ENCODE measurements at places on chromosomes 1 and 21.

GRCh38 chr1:234573711-234574299 is 36.2 kb downstream of the IRF2BP2 start:
- no peak for DNase-seq

- no peak for DNase-seq
These were observed 26.3 kb downstream of the SYDE2 start for GRCh38 chr1:85174503-85174902.

GRCh38 chr1:9689011-9689706 is 37.6 kb downstream of the PIK3CD start:
- DNase-seq = peak; percentile 71

GRCh38 chr1:111729946-111730681 is 9.1 kb downstream of the INKA2 start:
- DNase-seq = no peak

DNA sequence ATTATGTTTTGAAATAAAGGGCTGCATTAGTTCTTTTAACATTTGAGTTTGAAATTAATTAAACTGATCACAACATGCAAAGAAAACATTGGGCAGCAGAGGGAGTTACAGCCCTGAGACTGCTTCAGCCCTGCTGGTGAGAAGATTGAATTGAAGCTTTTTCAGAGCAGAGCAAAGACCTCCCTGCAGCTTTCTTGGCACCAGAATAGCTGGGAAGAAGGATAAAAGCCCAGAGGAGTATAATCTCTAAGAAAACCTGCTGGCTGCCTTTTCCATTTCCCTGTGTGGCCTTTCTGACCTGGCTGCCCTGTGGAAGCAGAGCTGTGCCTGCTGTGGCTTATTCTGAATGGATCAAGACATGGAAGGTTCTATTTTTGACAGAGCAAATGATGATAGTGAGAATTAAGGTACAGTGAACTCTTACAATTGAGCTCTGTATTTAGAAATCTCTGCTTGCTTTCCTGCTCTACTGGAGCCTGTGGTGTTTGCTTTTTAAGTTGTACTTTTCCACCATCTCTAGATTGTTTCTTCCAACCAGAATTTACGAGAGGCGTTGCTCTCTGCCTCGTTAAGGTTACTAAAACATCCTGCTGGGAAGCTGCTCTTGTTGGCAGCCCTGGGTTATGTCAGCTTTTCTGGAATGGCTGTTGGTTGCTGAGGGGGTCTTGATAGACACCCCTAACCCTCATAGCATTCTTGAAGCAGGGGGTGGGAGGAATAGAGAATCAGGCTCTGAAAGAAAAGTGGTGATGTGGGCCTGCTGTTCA is 9.9 kb downstream of the SNRPE start:
- DNase-seq = no peak

DNA sequence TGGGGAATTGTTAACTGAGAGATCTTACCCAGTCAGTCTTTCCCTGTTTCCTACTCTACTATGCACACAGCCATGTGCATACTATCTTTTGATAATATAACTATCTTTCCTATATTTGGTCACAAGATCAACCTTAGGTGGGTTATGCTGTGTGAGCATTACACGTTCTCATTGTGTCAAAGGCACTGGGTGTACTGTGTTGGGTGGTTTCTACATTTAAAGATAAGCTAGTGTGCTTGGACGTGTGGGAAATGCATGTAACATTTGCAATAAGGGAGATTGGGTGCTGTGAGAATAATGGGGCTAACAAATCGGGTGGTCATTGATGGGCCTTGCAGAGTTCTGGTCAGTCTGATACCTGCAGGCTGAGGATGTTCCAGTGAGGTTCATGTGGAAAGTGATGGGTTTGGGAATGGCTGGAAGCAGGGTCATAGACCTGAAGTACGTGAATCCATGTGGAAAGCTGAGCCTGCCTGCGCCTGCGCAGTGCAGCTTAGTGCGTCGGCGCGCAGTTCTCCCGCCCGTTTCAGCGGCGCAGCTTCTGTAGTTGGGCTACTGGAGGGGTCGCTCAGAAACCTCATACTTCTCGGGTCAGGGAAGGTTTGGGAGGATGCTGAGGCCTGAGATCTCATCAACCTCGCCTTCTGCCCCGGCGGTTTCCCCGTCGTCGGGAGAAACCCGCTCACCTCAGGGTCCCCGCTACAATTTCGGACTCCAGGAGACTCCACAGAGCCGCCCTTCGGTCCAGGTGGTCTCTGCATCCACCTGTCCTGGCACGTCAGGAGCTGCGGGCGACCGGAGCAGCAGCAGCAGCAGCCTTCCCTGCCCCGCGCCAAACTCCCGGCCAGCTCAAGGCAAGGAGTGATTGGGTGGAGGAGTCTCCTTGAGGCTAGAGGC is at the start of gene MSH4:
TSS of gene MSH4 (plus strand) at position 507 of the 897 bp plus-strand sequence. CDS start at position 611, 104 bp downstream.
- no peak for DNase-seq

DNA sequence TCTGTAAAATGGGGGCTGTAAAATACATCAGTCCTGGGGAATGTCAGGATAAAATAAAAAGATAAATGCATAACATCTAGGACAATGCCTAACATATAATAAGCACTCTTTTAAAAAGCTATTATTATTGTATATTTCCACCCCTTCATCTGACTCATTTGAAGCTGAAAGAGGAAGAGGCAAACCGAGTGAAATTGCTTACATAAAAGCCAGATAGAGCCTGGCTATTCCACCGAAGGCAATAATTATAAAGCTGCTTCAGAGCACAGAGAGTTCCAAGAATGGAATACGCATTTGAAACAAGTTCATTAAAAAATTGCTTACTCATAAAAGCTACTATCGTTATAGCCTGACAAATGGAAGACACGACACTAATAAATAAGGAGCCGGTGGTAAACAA is 186.1 kb upstream of the CAMK1G start:
- DNase-seq = no peak

GRCh38 chr1:153339802-153340201 is 8.8 kb downstream of the PGLYRP4 start:
- no peak for DNase-seq

DNA sequence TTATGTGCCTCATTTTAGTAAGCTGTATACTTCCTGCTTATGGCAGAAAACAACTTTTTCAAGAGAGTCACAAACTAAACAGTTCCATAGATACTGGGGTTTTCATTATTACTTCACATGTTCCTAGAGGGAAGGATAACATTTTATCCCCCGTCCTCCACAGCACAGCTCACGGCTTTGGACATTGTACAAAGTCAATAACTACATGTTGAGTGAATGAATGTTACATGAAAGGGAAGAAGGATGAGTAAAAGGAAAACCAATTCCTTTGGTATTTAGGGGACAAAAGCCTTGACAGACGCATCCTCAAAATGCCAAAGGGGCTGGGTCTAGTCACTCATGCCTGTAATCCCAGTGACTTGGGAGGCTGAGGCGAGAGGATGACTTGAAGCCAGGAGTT is 14.8 kb downstream of the PI4KB start:
- no peak for DNase-seq

DNA sequence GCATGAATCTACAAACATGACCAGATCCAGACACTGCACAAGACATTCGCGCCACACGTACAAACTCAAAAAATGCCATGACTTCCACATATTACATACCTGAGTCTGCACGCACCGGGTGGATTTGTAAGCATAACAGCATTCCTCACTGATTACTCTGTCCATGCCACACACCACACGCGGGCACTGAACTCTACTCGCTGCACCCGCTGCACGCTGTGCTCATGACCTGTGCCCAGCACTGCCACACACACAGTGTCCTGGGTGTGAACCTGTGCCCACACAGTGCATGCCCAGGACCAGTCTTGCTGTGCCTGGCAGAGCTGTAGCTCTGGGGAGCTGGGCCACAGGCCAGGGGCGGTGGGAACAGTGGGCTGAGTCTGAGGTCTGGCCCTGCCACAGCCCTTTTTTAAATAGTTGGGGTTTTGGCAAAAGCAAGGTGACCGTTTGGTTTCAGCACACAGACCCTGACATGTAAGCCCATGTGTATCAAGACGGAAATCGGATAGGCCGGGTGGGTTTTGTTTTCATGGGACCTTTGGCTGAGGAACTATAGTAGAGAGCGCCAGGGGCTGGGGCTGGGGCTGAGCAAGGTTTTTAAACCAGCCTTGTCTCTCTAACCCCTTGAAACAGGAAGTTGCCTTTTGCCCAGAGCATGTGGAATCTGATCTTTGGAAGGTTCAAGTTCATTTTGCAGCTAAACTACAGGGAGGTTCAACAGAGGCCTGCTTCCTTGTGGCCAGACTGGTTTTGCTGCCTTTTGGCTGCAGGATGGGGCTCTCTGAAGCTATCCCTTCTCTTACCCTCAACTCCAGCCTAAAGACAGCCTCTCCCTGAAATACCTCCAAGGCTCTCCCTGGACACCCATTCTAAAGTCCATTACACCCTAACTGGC is 12.3 kb upstream of the GOLT1A start:
- DNase-seq = no peak

GRCh38 chr1:8590721-8591351 is 226.6 kb downstream of the RERE start:
- DNase-seq = no peak

- DNase-seq = no peak
These were observed 40.3 kb upstream of the CCDC27 start for GRCh38 chr1:3711780-3712451.

- no peak for DNase-seq
These were observed 162.5 kb downstream of the TYW3 start for GRCh38 chr1:74895411-74895810.

DNA sequence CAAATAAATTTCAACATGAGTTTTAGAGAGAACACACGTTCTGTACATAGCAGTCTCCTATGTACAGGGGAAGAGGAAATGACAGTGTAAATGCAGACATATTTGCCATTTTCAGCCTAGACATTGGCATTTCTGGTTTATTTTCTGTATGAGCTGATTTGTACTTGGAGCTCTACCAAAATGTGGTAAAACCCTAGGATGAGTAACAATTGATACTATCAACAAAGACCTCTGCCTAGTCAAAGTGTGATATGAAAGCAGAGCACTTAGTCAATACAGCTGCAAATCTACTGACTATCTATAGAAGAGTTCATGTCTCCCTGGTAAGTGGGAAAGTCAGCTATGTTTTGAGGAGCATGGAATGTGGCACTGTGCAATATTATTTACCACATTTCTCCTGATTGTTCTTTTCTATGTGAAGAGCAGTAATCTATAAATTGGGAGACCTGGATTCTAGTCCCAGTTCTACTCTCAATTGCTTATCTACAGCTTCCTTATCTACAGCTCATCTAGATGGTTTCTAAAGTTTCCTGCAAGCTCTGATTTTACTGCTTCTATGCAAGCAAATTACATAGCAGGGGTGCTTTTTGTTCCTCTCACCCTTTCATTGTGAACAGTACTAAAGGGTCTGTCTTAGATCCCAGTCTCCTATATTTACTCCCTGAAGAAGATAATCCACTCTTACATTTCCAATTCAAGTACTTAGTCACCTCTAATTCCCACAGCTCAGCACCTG is 334.2 kb downstream of the NTNG1 start:
- DNase-seq = no peak

GRCh38 chr1:98157524-98158313 is 236.9 kb upstream of the DPYD start:
- no peak for DNase-seq

GRCh38 chr1:14037101-14037847 is 337.3 kb downstream of the PRDM2 start:
- DNase-seq = no peak

- no peak for DNase-seq
These were observed 109.8 kb downstream of the DUSP10 start for GRCh38 chr1:221632072-221632471.

DNA sequence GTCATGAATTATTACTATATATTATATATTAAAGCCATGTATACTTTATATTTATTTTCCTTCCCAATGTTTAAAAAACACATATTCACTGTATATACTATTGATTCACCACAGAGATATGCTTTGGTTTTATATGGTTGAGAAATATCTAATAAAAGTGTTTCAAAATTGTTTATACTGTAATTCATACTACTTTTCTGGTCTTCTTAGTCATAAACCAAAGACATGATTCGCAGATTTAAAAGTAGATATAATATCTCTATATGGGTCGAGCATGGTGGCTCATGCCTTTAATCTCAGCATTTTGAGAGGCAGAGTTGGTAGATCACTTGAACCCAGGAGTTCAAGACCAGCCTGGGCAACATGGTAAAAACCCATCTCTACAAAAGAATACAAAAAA is 738.4 kb downstream of the USP25 start:
- no peak for DNase-seq

- DNase-seq = no peak
These were observed 22.4 kb upstream of the HMGB4 start for GRCh38 chr1:33841494-33841893.

- peak; percentile 12 for DNase-seq
These were observed 68.7 kb upstream of the LRIF1 start for GRCh38 chr1:111032295-111032897.

DNA sequence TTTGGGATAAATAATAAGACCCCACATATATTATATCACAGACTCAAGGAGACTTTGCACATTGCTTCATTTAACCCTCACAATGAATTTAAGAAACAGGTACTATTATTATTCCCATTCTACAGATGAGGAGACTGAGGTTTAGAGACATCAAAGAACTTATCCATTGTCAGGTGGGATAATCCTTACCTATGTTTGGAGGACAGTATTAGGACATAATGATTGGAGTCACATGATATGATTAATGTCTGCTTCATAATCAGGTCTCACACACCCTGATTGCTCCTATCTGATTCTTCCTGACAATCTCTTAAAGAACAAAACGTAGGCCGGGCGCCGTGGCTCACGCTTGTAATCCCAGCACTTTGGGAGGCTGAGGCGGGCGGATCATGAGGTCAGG is 16.9 kb downstream of the IRF2BP2 start:
- DNase-seq = no peak

GRCh38 chr1:36741066-36741465 is 258.4 kb upstream of the CSF3R start:
- no peak for DNase-seq

DNA sequence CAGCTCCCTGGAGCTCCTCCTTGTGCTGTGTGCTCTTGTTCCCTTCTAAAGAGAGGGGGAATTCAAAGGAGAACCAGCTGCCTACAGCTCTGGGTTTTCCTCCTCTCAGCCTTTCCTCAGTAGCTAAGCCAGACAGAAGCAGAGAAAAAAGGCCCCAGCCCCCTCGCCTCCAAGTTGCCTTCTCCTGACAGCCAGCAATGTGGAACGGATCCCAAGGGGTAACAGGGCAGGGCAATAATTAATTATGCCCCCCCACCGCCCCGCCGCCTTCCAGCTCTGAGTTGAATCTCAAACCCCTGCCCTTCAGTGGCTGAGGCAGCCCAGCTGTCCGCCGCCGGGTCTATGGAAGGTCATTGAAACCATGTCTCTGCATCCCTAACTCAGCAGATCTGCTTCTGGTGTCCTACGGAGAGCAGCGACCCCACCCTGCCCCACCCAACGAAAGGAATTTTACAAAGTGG is 69.0 kb upstream of the GOLT1A start:
- no peak for DNase-seq

DNA sequence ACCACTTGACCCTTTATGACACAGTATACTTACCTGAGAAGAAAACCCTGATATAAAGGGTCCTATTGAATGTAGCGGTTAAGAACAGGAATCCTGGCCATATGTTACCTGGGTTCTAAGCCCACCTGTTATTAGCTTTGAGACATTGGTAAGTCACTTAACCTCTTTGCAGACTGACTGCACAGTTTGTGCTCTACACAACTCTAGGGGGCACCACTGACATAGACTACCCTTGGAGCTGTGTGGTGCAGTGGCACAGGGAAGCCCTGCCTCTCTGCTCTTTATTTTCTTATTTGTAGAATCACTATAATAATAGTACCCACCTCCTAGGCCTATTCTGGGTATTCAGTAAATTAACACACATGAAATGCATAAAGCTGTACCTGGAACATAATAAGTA is 165.6 kb downstream of the C1orf94 start:
- no peak for DNase-seq

Data from stimulated activated CD4-positive, alpha-beta T cell treated with anti-CD3 and anti-CD28 coated beads, Interleukin-12 subunit alpha, Interleukin-12 subunit beta, amount 100 ng/mL, for 48 hours (primary cell).